ENCODE measurements at places on chromosomes 6 and 20.

GRCh38 chr6:29702519-29703103 lies 20.6 kb upstream of the HLA-F start:
- peak; percentile 18 for DNase-seq

GRCh38 chr6:168546151-168546550 lies 105.2 kb downstream of the SMOC2 start:
- no peak for DNase-seq

DNA sequence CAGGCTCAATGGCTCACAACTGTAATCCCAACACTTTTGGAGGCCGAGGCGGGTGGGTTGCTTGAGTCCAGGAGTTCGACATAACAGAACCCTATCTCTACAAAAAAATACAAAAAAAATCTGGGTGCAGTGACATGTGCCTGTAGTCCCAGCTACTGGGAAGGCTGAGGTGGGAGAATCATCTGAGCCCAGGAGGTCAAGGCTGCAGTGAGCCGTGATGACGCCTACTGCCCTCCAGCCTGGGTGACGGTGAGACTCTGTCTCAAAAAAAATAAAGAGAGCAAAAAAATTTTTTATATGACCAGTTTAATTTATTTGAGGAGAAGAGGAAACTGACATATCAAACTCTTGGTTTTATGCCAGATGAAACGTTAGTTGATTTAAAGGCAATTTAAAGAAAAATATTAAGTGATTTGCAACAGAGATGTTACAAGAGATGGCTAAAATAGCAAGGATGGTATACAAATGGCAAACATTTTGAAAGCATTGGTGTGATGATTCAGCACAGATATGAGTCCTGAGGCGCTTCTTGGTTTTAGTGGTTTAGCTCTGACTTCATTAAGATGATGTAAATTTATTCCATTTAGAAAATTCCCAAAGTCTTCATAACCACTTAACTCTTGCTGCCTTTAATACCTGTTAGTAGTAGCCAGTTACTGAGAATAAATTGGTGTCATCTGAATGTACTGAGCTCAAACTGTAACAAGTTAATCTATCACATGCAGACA lies 17.7 kb downstream of the GTF2H5 start:
- DNase-seq, result peak; percentile 14

GRCh38 chr6:157185986-157186385 lies 137.3 kb downstream of the TMEM242 start:
- no peak for DNase-seq

- DNase-seq, result no peak
Observed at GRCh38 chr6:117783279-117783678, 108.0 kb downstream of the NUS1 start.

- no peak for DNase-seq
Observed at GRCh38 chr6:87905101-87905641, 142.5 kb upstream of the SPACA1 start.

DNA sequence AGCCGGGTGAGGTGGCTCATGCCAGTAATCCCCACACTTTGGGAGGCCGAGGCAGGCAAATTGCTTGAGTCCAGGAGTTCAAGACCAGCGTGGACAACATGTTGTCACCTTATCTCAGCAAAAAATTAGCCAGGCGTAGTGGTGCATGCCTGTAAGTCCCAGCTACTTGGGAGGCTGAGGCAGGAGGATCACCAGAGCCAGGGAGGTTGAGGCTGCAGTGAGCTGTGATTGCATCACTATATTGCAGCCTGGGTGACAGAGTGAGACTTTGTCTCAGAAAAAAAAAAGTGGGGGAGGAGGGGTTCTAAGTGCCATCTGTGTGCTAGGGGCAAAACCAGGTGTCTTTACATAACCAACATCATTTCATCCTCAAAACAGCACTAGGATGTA lies 48.3 kb downstream of the CDK5RAP1 start:
- no peak for DNase-seq

DNA sequence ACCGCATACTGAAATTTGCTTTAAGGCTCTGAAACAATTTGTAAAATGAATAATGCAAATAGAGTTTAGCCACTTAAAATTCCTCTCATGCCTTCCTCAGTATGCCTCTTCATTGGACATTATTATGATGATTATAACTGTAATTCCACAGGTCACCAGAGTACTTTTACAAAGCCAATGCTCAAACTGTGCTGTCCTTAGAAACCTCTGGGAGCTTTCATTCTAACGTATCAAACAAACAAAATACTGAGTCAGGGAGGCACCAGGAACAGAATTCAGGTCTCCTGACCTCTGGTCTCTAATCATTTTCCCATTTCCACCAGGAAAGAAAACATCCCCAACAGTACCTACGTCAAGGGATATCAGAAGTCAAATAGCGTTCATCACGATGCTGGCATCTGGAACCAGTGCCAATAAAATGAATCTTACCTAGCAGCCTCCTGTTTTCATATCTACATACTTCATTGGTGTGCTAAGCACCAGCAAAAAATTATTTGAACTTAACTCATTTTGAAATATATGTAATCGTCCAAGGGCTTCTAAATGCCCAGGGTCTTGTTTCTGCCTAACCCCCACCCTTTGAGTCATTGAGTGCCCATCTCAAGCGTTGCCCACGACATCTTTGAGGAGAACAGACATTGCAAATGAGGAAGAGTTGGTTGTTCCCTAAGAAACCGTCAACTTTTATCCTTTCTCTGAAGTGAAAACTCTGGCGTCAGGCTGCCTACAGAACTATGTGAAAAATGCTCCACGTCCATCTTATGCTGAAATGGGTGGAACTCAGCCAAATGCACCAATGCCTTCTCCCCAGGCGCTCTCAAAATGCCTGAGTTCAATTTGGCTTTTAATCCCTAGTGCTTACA lies 37.9 kb downstream of the NEDD9 start:
- no peak for DNase-seq

DNA sequence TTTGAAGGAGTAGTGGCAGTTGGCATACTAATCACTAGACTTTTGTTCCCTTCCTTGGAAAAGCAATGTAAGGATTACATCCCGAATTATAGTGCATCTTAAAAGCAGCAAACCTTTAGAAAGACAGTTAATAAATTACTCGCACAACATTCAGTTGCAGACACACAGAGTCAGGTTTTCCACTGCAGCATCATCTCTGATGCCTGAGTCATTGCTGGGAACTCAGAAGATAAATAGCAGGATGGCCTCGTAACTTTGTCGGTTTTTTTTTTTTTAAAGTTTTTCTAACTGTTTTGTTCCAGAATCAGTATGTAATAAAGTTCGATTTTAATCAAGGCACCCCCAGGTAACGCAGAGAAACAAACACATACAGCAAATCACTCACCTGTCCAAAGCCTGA lies 34.3 kb downstream of the GJA10 start:
- DNase-seq, result peak; percentile 69

DNA sequence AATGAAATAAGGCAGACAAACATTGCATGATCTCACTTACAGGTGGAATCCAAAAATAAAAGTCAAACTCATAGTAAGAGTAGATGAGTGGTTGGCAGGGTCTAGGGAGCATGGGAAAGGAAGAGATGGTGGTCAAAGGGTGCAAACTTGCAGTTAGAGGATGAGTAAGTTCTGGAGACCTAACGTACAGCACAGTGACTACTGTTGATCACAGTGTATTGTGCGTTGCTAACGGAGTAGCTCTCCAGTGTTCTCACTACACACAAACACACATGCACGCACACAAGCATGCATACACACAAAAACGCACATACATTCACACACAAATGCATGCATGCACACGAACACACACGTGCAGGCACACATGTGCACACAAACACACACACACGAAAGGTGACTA lies 54.9 kb downstream of the LY86 start:
- DNase-seq, result no peak

DNA sequence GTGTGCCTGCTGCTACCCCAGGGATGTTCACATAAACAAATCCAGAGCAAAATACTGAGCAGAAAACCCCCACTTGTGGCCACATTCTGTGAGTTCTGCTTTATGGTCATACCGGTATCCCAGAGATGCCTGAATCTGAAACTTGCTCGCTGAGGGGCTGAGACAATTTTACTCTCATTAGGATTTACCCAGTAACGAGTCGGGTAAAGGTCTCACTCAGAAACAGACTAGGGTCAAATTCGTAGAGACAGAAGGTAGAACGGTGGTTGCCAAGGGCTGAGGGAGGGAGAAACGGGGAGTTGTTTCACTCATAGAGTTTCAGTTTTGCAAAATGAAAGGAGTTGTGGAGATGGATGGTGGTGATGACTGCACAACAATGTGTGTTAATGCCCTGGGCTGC lies 45.4 kb upstream of the NKX2-2 start:
- DNase-seq, result no peak
